ENCODE measurements at places on chromosomes 6 and 20.

- H3K27me3 ChIP-seq: no peaks in the 10 kb centered on the region
- no peaks in the 10 kb centered on the region for H3K36me3 ChIP-seq
- no peak for DNase-seq
- H3K4me3 ChIP-seq: no peak overlapping the region
- H3K27ac ChIP-seq: no peak overlapping the region
- peaks cover 15% of the 10 kb centered on the region for H3K4me1 ChIP-seq
These were observed 60.1 kb downstream of the GFOD1 start for GRCh38 chr6:13427316-13427715.

DNA sequence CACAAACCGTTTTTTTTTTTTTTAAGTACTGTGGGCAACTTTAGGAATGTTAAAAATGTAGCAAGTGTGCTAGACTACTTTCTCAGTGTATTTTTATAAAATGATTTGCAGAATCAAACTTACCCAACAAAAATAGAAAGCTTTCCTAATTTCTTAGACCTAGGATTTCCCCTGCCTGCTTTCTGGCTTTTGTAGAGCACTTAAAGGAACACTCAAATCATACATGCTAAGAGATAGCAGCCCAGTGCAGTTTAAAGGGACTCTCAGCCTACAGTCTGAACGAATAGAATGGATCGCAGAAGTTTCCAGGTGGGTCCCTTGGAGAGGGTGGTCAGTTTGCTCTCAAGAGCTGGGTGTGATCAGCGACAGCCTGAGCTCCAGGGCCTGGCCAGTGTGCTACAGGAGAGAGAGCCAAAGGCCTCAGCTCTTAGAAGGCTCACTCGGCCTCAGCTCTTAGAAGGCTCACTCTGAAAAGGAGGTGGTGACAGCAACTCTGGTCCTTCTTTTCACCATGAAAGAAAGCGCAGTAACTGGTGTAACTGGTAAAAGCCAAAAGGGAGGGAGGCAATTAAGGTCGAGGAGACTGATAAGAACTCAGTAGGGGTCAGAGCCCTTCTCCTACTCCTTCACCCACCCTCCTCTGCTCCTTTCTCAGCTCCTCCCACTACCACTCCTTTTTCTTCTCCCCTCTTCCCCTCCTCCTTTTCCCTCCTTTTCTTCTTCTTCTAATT lies 142.4 kb downstream of the ZFP64 start:
- no peaks in the 10 kb centered on the region for H3K27me3 ChIP-seq
- no peak overlapping the region for H3K27ac ChIP-seq
- DNase-seq: no peak
- H3K36me3 ChIP-seq: no peaks in the 10 kb centered on the region

DNA sequence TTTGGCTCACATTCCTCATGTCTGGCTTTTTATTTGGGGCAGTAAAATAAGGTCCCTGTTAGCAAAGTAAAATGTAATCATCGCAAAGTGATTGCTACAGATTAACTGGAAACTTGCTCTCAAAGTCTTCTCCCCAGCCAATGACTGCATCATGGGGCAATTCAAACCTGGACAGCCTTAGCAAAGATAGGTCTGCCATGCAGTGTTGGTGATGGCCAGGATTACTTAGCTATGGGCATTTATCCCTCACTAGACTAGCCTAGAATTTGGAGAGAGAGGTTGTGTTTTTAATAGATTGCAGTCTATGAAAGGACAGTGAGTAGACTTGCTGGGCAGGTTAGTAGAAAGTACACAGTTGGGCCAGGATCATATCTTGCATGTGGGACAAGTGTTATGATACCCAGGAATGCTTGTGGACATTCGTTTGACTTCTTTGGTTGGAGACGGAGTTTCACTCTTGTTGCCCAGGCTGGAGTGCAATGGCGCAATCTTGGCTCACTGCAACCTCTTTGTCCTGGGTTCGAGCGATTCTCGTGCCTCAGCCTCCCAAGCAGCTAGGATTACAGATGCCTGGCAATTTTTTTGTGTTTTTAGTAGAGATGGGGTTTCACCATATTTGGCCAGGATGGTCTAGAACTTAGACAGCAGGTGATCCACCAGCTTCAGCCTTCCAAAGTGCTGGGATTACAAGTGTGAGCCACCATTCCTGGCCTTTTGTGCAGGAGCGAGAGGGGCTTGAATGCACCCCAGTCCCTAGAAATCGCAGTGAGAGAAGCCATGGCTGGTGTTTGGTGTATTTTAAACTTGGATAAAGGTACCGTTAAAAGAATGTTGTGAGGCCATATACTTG lies 3.4 kb downstream of the RPS12 start:
- H3K4me1 ChIP-seq: peaks cover 19% of the 10 kb centered on the region
- no peak overlapping the region for H3K27ac ChIP-seq
- H3K27me3 ChIP-seq: no peaks in the 10 kb centered on the region
- peaks cover 27% of the 10 kb centered on the region for H3K36me3 ChIP-seq

DNA sequence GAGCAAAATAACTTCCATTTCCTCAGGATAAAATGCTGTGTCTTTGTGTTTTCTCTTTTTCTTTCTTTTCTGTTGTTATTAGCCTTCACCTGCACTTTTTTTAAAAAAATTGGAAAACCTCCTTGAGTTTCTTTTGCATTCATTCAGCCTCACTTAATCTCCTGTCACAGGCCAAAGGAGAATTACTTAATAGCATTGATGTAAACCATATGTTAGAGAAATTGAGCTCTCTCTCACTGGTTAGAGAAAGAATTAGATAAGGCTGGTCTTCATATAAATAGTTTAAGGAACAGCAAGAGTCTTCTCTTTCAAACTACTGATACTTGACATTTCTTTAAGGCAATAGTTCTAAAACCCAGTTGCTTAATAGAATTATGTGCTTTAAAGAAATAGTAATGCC lies 564.2 kb downstream of the TFAP2B start:
- no peak overlapping the region for H3K27ac ChIP-seq
- no peak overlapping the region for H3K4me3 ChIP-seq
- no peaks in the 10 kb centered on the region for H3K4me1 ChIP-seq
- H3K36me3 ChIP-seq: no peaks in the 10 kb centered on the region
- H3K27me3 ChIP-seq: no peaks in the 10 kb centered on the region

Data from keratinocyte (primary cell).